ENCODE measurements at places on chromosomes 5 and 9.

GRCh38 chr9:2620919-2621721 lies 467 bp upstream of the VLDLR start:
- DNase-seq = peak; percentile 87
- H3K4me1 ChIP-seq = peaks cover 2% of the 10 kb centered on the region
- H3K27me3 ChIP-seq = no peaks in the 10 kb centered on the region
- H3K36me3 ChIP-seq = no peaks in the 10 kb centered on the region
- peak overlapping the region; percentile 79 for H3K4me3 ChIP-seq

- no peak overlapping the region for H3K27ac ChIP-seq
- no peak overlapping the region for H3K4me3 ChIP-seq
- DNase-seq = no peak
Observed at GRCh38 chr5:55577353-55578060, 42.7 kb upstream of the PLPP1 start.

DNA sequence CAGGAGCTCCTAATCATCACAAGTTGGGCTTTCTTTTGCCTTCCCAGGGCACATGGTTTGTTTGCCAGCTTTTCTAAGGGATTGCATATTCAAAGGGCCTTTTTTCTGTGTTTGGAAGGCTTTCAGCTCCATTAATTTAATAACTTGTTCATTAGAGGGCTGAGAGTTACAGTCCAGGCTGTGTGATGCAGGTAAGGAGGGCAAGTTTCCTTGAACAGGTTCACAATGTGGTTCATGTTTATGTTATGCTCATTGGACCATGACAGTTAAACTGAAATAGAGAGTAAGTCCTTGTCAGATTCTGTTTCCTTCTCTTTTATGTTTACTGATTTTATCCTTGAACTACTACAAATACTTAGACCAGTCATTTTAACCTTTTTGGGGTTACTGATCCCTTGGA lies 174.4 kb downstream of the MARCHF11 start:
- DNase-seq = no peak
- 0 out of 2 replicates have a peak, but pooled peaks cover 2% of the 10 kb centered on the region for H3K27me3 ChIP-seq
- H3K36me3 ChIP-seq = no peaks in the 10 kb centered on the region
- H3K4me1 ChIP-seq = no peaks in the 10 kb centered on the region

DNA sequence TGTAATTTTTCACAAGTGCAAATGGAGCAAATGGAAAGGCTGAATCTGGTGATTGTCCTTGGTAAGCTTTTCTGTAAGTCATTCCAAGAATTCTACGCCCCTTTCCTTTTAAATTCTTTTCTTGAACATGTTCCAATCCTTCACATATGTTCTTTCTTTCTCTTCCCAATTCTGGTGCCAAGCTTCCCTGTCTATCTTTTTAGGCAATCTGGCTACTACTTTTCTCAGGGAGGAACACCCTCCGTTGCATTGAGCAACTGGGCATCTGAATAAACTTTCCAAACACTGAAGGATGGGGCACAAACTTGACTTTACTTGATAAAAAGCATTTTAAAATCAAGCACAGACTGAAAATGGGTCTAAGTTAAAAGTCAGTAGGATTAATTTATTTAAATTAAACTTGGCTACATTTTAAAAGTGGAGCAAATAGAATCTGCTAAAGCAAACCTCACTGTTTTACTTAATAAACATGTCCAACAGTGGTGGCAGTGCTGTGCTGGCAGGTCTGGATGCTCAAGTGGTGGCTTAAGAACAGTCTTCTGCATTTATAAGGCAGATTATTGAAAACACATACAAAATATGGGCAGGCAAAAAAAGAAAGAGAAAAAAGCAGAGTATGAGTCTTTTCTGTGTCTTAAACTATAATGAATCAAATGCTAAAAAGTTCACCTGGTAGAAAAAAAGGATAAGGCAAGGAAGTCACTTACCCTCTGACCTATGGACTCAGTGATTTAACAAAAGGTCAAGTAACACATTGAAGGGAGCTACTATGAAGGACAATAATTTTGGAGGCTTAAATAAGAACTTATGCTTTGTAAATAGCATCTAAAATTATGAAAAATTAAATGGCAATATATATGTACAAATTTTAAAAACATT lies 5.4 kb downstream of the ELL2 start:
- peaks cover 6% of the 10 kb centered on the region for H3K4me1 ChIP-seq
- peak overlapping the region; percentile 99 for H3K4me3 ChIP-seq
- H3K27me3 ChIP-seq = no peaks in the 10 kb centered on the region
- peaks cover 37% of the 10 kb centered on the region for H3K36me3 ChIP-seq
- no peak for DNase-seq

GRCh38 chr5:178234750-178235587 lies 2.4 kb upstream of the PHYKPL start:
- no peak overlapping the region for H3K27ac ChIP-seq
- H3K4me3 ChIP-seq = no peak overlapping the region
- peaks cover 4% of the 10 kb centered on the region for H3K36me3 ChIP-seq
- peaks cover 9% of the 10 kb centered on the region for H3K4me1 ChIP-seq
- H3K27me3 ChIP-seq = no peaks in the 10 kb centered on the region

All from IMR-90 (cell line).